ENCODE measurements at places on chromosomes 3 and 15.

DNA sequence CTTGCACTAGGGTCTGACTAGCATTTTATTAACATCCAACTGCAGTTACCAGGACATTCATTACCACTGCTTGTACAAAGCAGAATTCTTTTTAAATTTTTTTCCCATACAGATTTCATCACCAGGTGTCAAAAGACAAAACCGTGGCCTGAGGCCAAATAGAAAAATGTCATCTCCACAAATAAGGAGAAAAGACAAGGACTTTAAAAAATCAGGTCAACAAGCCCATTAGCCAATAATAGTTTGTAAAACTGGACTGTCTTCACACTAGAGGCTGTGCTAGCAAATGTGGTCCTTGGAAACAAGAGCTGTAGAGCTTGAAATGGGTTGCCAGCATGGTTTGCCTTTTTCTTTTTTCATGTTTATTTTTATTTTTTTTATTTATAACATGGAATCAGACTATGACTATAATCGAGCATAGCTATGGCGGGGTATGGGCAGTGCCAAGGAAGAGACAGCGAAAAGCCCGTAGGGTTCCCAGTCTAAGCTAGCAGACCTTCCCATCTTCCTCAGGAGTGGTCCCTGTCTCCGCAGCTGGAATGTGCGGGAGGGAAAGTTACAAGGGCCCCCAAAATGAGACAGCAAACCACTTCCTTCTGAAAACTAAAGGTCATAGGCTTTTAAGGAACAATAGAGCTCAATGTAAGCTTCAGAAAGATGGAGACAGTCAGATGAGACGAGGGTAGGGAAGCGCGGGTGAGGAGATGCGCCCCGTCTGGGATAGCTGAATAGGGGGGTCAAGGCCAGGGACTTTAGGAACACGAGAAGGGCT is 1.5 kb downstream of the PTPN9 start:
- DNase-seq = no peak

DNA sequence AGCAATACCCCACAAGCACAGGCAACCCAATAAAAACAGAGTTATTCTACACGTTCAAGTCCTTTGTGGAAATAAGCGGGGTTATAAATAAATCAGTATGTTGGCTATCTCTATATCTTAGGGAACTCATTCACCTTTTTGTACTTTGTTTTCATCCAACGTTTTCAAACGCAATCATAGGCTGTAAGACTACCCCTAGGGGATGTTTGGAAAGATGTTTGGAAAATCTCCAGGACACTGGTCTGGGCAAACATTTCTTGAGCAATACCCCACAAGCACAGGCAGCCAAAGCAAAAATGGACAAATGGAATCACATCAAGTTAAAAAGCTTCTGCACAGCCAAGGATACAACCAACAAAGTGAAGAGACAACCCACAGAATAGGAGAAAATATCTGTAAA is 70.1 kb downstream of the CLDN11 start:
- no peak for DNase-seq

DNA sequence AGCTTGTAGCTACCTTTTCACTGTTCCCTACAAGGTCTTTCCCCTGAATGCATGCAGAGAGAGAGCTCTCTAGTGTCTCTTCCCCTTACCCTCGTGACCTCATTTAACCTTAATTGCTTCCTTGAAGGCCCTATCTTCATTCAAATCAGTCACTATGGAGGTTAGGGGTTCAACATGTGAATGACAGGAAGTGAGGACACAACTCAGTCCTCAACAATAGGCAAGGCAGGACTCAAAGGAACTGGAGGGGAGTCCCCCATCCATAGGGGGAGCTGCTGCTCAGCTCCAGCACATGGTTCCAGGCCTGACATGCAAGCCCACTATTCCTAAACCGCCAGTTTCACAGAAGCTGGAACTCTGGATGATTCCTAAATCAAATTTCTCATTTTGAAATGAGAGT is 33.8 kb upstream of the GYG1 start:
- DNase-seq = no peak

- DNase-seq = no peak
Measured at GRCh38 chr3:30628901-30629590, 22.6 kb downstream of the TGFBR2 start.

- DNase-seq = no peak
Measured at GRCh38 chr3:55623786-55624185, 136.7 kb upstream of the WNT5A start.

- DNase-seq = no peak
Measured at GRCh38 chr15:92667287-92667904, 11.8 kb upstream of the FAM174B start.

DNA sequence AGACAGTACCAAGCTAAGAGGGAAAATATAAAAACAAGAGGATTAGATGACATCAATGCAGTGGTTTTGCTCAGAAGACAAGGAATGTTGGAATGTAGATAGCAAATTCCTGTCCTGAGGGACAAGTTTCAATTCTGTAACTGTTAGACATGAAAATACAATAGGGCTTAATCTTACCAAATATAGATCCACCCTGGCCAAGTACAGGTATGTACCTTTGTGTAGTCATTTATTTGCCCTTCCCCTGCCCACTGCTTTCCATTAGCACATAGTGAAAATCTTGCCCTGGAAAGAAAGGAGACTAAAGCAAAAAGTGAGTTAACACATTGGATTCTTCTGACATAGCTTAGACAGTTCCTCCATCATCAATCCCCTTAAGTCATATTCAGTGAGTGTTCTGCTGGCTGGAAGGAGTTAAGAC is 389.0 kb upstream of the THBS1 start:
- no peak for DNase-seq

DNA sequence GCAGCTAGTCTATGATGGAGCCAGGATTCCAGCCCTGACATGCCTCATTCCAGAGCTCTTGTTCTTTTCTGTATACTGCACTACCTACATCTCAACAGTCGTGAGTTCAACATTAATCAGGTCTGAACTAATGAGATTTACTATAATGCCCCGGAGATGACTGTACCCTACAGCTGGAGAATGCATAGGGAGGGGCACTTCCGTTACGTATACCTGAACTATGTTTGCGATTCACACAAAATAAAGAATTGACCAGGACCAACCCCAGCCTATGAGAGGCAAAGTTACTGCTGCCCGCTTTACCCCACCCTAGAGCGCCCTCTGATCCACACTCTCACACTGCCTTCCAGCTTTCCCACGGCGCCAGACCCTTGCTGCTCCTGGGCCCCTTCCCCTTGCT is 97.0 kb downstream of the IGF2BP2 start:
- DNase-seq = no peak
